ENCODE measurements at places on chromosomes 12 and 14.
A peak's percentile ranks its signal among the peaks of the same experiment; 100 is the strongest.

GRCh38 chr12:108313606-108314351 lies 25.3 kb downstream of the CMKLR1 start:
- DNase-seq = no peak

DNA sequence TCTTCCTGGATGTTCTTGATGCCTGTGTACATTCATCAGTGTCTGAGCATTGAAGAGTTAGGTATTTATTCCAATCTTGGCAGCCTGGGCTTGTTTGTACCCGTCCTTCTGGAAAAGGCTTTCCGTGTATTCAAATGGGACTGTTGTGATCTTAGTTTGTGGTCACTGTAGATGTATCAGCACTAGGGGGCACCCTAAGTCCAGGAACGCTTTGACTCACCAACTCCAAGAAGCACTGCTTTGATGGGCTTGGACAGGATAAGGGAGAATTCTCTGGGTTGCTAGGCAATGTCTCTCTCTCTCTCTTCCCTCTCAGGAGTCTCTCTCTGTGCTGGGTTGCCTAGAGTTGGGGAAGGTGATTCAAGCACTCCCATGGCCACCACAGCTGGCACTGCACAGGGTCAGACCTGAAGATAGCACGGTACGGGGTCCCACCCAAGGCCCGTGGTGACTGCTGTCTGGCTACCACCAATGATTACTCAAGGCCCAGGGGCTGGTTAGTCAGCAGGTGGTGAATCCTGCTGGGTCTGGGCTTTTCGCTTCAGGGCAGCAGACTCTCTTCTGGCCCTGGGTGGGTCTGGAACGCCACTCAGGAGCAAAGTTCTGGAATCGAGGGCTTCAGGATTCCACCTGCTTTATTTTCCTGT lies 211.1 kb upstream of the RGS6 start:
- DNase-seq = no peak

DNA sequence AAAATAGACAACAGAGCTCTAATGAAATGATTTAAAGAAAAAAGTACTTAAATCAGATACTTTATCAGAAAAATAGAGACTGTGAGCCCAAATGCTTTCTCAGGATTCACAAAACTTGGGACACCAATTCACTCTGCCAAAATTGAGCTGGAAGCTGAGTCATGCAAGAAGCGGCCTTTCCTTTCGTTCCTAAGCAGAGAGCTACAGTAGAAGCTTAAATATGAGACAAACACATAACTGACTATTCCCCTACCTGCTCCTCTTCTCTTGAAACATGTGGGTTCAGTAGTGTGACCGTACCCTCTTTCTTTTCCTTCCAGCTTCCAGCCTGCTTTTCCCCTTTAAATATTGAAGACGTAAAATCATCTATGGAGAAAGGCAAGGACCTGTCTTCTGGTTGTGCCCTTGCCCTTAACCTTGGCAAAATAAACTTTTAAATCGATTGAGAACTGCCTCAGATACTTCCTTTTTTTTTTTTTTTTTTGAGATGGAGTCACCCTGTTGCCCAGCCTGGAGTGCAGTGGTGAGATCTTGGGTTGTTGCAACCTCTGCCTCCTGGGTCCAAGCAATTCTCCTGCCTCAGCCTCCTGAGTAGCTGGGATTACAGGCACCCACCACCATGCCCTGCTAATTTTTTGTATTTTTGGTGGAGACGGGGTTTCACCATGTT lies 4.4 kb upstream of the SDS start:
- DNase-seq = no peak

- DNase-seq = no peak
Measured at GRCh38 chr12:52147964-52148463, 43.8 kb downstream of the KRT80 start.

DNA sequence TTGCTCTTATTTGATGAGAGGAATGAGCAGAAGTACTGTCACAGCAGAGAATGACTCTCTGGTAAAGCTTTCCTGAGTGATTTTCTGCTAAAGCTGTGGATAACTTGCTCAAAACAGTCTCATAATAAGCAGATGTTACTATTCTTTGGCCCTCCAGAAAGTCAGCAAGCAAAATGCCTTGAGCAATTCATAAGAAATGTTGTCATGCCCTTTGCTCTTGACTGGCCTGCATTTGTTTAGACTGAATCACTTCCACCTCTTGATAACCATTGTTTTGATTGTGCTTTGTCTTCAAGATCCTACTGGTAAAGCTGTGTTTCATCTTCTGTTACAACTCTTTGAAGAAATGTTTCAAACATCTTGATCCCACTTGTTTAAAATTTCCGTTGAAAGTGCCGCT lies 457.9 kb upstream of the FOXG1 start:
- no peak for DNase-seq

DNA sequence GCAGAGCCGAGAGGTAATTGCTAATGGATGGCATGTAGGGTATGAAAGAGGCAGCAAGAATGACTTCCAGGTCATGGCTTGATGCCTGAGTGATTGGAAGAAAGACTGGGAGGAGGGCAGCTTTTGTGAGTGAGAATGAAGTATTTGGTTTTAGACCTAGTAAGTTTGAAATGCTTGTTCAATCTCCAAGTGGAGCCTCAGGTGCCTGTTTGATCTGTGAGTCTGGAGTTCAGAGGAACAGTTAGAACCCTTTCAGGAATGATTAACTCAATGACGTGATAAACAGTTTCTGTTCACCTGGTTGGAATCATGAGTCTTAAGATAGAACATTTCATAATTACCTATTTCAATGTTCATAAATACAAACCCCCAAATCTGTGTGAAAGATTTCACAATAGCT lies 10.4 kb downstream of the KCNJ8 start:
- no peak for DNase-seq

DNA sequence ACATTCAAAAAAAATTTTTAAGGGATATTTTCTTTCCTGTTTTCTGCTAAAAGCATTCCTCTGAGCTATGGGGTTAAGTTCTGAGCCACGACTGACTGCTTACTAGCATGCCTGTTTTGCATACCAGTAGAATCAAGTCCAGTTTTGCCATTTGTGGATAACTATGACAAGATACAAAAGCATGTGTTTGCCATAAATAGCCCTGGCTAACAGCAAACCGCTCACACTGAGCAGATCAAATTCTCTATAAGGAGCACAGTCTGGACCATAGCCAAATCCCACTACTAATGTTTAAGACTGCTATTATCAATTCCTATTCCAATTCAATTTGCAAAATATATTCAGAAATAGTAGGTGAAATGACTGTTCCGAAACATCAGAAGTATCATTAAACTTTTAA lies 3.2 kb downstream of the CFL2 start:
- no peak for DNase-seq

- no peak for DNase-seq
Measured at GRCh38 chr12:104865080-104865479, 93.0 kb downstream of the SLC41A2 start.

DNA sequence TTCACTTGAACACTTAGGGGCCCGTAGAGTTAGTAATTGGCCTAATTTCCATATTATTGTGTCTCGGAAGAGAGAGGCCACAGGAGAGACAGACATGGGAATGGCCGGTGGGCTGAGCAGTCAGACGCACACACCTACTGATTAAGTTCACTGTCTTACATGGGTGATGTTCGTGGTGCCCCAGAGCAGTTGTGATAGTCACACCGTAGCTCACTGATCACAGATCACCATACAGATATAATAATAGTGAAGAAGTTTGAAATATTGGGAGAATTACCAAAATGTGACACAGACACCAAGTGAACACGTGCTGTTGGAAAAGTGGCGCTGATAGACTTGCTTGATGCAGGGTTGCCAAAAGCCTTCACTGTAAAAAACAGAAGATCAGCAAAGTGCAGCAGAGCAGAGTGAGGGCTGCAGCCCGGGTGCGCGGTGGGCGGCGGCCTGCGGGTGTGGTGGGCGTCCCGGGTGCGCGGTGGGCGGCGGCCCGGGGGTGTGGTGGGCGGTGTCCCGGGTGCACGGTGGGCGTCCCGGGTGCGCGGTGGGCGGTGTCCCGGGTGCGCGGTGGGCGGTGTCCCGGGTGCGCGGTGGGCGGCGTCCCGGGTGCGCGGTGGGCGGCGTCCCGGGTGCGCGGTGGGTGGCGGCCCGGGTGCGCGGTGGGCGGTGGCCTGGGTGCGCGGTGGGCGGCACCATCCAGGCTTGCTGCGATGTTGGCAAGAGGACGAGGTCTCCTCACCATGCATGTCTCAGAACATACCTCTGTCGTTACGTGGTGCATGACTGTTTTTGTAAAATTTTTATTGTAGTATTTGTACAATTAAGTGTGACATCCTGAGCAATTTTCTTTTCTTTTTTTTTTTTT lies 34.3 kb upstream of the TEX22 start:
- DNase-seq = peak; percentile 48

- DNase-seq = no peak
Measured at GRCh38 chr14:56808383-56809269, 1.7 kb downstream of the OTX2 start.

DNA sequence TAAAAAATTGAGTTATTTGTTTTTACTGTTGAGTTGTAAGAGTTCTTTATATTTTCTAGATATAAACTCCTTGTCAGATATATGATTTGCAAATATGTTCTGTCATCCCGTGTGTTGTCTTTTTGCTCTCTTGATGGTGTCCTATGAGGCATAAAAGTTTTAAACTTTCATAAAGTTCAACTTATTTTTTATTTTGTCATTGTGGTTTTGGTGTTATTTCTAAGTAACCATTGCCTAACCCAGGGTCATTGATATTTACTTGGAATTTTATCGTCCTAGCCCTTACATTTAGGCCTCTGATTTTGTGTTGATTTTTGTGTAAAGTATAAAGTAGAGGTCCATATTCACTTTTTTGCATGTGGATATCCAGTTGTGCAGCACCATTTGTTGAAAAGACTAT lies 63.1 kb downstream of the SRGAP1 start:
- DNase-seq = no peak

GRCh38 chr14:88232771-88233170 lies 90.3 kb downstream of the KCNK10 start:
- DNase-seq = no peak

DNA sequence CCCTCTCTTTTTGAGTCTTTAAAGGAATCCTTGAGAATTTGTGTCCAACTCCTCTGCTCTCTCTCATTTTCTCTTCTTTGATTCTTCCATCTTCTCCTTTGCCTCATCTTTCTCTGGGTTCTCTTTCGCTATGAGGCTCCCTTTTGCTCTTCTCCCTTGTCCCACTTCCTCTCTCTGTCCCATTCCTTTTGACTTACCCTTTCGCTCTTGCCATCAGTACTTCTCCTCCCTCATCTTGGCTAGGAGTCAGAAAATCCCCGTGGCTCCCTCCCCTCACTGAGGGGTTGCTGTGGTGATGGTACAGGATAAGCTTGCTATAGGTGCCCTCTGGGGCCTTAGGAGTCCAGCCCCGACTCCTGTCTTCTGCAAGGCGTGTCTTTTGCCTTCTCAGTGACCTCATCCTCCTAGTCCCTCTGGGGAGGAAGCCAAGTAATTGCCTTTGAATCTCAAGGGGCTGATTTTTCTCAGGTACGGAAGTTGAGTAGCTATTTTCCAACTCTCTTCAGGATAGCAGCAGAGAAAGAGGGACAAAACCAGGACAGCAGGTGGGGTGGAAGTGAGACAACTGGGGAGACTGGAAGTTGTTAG lies 6.4 kb downstream of the PDE1B start:
- DNase-seq = no peak

DNA sequence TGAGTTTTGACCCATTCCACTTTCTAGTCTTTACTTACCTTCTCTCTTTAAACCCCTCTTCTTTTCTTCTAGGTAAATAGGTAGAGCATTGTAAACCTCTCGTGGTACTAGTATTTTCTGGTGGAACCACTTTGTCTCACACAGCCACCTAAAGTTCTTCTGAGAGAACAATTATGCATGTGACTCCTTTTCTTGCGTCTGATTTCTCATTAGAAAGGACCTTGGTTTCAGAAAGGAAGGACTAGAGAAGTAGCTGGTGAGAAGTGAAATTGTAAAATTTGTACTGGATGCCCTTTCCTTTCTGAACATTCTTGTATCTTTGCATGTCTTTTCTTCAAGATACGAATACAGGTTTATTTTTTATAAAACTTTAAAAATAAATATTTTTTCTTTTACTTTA lies 99.0 kb downstream of the NUBPL start:
- DNase-seq = no peak

GRCh38 chr14:61472801-61473376 lies 151.5 kb downstream of the PRKCH start:
- peak; percentile 78 for DNase-seq
